Epithelial cell of prostate (primary cell): ENCODE measurements at places on chromosomes 1 and 21.

DNA sequence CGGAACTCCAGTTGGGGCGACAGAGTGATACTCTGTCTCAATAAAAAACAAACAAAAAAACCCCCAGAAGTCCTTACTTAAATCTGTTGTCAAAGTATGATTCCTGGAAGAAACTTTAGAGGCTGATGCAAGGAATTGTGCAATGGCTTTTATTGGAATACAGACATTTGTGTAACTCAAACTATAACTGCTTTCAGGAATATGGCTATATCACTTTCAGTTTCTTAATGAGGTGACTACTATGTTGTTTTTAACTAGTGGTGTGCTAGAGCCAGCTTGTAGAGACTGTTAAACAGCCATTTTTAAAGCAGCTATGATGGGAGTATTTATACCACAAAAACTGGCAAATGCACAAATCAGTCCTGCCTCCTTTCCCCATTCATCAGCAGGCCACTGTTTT is 22.7 kb upstream of the DNAJC28 start:
- DNase-seq: no peak

- DNase-seq: no peak
Observed at GRCh38 chr1:55196433-55197035, 18.6 kb downstream of the USP24 start.

GRCh38 chr1:57725318-57725717 is 301.5 kb upstream of the DAB1 start:
- DNase-seq: no peak

DNA sequence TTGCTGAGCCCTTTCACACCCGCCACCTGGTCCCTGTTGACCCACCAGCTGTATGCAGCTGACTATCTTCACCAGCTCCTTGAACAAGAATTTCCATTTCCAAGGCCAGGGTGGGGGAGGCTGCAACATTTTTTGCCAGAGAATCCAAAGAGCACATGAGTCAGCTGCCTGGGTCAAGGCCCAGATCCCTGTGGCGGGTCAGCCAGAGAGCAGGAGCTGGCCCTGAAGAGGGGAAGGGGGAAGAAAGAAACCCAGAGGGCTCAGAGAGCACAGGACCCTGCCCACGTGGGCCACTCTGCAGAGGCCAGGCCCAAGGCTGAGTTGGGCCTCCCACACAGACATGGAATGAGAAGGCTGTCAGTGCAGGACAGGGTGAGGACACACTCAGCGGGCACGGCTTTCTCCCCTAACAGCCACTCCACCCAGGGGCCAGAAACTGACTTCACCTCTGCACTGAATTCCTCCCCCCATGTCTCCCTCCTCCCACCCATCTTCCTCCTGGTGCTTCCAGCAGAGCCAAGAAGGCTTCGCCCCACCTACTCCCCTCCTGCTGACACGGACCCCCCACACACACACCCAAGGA is 28.9 kb downstream of the S100A6 start:
- no peak for DNase-seq

GRCh38 chr1:218347723-218348627 is 2.8 kb downstream of the TGFB2 start:
- no peak for DNase-seq

GRCh38 chr1:233193741-233194140 is 101.8 kb downstream of the PCNX2 start:
- DNase-seq: no peak
